ENCODE measurements at places on chromosomes 7 and 10. TPM values are rescaled to one million over a fixed set of nuclear protein-coding genes. Genes with fewer than 3 reads are reported as not detected.
A peak's percentile ranks its signal among the peaks of the same experiment; 100 is the strongest.

GRCh38 chr10:112750427-112751167, 199.4 kb upstream of the TCF7L2 start:
- DNase-seq, result no peak

DNA sequence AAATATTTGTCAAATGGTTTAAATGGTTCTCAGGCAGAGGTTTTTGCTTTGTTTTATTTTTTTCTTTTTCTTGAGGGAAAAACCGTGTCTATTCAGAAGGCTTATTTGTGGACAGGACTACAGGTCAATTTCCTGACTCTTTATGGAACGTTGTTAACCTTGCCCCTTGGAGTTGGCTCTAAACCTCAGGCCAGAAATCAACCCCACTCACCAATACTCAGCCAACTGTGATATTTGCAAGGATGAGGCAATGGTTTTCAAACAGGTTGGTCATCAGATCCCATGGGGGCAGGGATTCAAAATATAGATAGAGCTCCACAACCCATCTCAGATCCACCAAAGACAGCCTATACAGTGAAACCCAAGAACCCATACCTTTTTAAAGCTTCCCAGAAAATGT, 10.2 kb downstream of the PDLIM1 start:
- DNase-seq, result no peak

DNA sequence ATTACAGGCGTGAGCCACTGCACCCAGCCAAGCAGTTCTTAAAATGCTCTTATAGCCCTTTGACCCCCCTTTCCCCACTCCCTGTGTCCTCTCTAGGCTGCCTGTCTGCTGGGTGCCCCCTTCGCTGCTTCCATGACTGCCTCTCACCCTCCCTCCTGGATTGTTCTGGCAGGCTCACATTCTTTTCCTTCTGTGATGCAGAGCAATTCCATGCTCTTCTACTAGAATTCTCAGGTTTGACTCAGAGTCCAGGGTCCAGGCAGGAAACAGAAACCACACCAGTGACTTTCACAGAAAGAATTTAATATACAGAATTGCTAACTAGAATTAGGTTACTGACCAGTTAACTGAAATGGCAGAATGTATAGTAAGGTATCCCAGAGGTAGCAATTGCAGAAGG, 244.8 kb downstream of the BAMBI start:
- DNase-seq, result no peak

DNA sequence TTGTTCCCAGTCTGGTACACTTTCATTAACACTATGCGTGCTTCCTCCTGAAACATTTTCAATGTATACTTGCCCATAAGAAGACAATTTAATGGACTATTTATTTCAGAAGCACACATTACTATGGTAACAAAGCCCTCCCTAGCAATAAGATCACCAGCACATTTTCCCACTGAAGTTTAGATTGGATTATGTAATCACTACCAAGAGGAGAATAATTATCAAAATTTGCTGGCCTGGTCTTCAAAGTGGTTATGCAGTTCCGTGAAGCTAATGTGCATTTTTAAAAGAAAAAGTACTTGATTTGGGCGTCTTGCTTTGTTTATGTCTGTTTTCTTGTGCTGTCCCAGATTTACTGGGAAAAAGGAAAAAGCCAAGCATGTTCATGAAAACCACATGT, 61.9 kb downstream of the AP3M1 start:
- no peak for DNase-seq

- DNase-seq, result no peak
Observed at GRCh38 chr7:151010307-151011096, 13.8 kb downstream of the ATG9B start.

GRCh38 chr10:666237-667012, 23.0 kb downstream of the DIP2C start:
- no peak for DNase-seq

DNA sequence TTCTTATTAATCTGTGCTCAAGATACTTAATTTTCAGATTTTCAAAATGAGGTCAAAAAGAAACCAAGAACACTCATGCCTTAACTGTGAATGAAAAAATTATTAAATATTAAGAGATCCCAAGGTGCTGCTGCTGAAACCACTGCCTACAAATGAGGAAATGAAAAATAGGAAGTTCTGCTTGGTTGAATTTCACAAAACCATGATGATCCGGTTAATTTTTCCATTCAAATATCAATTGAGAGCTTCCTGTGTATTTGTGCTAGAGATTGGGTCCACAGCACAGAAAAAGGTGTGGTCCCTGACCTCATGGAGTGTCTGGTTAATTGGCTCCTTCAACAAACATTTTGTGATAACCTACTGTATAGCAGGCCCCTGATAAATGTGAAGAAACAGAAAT, 132.7 kb upstream of the YAE1 start:
- DNase-seq, result no peak

GRCh38 chr10:64054392-64054791, 533.2 kb downstream of the REEP3 start:
- DNase-seq, result no peak

DNA sequence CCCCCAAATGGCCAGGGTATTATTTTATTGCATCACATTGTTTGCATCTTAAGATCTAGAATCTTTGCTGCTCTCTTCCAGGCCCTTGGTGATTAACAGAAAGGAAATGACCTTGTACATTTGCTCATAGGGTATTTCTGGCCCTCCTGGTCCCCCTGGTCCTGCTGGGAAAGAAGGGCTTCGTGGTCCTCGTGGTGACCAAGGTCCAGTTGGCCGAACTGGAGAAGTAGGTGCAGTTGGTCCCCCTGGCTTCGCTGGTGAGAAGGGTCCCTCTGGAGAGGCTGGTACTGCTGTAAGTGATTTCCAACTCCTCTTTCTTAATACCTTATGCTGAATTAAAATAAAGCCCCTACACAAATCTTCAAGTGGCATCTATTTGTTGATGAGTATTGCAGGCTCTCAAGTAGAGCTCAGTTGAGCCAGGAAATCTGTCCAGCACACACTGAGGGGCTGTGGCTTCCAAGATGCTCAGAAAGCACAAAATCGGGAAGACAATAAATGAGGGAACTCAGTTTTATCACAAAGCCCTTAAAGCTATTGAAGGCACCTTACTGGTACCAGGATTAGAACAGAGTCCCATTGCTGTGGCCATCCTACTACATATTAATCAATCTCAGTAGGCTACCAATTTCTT, 28.2 kb downstream of the COL1A2 start:
- DNase-seq, result no peak

DNA sequence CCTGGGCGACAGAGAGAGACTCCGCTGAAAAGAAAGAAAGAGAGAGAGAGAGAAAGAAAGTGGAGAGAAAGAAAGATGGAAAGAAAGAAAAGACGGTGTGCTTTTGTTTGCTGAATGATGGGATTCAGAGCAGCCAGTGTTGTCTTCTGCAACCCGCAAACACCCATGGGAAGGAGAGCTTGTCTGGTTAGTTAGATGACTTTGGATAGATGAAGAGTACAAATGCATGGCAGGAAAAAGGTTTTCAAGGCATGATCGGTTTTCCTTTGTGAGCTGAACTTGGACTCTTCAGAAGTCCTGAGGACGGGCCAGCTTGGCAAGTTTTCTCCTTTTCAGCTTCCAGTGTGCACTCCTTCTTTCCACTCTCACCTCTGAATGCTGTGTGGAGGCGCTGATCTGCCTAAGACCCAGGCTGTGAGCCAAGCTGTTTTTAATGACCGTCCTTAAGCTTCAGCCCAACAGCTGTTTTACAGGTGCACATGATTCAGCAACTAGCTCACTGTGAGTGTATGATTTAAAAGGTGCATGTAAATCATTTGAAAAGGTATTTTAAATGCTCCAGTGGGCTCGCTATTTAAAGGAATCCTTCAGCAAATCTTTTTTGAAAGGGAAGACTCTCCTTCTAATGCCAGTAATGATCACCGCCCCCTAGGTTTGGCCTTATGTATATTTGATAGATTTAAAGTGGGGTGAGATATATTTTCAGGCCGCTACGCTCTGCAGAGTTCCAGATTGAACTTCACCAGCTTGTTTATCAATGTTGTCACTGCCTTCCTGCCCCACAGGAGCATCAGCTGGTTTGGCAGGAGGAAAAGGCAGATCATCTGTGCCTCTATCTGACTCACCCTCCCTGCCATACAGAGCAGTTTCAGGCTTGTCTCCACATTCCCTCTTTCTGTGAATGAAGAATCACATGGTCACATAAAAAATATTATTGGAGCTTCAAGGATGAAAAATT, 115.0 kb downstream of the PLXDC2 start:
- no peak for DNase-seq

GRCh38 chr10:48478469-48478868, 126.4 kb downstream of the ARHGAP22 start:
- no peak for DNase-seq

- no peak for DNase-seq
Observed at GRCh38 chr7:15397922-15398760, 163.7 kb downstream of the AGMO start.

GRCh38 chr7:128065872-128066271, 34.6 kb upstream of the LRRC4 start:
- no peak for DNase-seq

DNA sequence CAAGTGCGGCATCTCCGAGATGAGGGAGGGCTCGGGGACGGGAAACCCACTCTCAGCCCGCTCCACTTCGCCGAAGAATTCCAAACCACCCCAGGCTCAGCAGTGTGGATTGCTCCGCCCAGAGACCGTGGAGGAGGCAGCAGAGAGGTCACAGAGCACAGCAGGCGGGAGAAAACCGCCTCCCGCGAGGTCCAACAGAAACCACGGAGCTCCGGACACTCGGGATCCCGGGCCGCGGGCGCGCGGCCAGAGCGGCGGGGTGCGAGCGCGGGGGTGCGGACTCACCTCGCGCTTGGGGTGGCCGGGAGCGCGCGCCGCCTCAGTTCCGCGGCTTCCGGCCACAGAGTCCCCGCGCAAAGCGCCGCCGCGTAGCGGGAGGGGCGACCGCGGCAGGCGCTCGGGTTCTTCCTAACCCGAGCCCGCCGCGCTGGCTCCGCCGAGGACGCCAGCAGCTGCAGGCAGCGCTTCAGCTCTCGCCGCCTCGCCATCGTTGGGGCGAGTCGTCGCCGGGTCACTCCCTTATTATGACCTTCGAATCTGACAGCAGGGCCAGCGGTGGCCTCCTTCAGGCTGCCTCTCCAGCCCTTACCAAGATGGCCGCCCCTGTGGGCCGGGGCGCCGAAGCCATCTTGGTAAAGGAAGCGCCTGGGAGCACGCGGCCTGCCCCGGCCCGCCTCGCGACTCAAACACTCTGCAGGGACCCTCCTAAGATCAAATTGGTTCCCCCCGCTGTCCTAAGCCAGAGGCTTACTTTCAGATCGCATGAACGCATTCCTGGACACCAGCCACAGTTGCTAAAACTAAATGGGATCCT, at the start of gene NAPEPLD:
TSS of gene NAPEPLD (minus strand) at position 106 of the 814 bp plus-strand sequence. CDS start 20,323 bp downstream, outside the sequence.
- peak; percentile 79 for DNase-seq

DNA sequence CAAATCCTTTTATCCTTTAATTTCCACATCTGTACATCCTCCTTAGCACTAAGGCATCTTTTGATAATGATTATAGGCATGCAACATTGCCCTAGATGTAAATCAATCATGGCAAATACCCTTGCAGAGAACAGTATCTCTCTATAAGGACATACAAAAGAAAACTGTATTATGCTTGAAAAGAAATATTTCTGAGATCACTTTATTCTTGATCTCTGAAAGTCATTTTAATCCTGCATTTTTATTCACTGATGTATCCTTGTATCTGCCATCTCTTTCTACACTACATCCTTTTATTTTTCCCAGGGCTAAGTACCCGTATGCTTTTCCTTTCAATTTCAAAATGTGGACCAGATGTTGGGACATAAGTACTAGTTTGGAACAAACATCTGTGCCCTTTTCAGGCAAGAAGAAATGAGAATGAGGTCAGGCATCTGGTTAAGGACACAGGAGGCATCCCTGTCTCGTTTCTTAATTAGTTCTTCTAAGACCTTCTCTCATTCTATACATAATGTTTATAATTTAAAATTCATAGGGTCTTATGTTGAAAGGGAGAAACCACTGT, 338.6 kb downstream of the CNTNAP2 start:
- DNase-seq, result no peak

GRCh38 chr10:102527546-102527945, 23.8 kb downstream of the SUFU start:
- DNase-seq, result no peak

GRCh38 chr10:122882766-122883165, 3.4 kb upstream of the FAM24B start:
- no peak for DNase-seq

GRCh38 chr7:116769546-116769945, 92.8 kb upstream of the CAPZA2 start:
- DNase-seq, result no peak

DNA sequence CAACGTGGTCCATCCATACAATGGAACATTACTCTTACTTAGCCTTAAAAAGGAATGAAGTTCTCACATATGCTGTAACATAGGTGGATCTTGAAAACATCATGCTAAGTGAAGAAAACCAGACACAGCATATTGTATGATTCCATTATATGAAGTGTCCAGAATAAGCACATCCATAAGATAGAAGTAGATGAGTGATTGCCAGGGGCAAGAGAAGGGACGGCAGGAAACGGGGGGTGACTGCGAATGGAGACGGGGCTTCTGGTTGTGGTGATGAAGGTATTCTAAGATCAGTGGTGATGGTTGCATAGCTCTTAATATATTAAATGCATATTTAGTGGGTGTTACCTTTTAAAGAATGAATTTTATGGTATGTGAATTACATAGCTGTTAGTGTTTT, 29.8 kb downstream of the UBE3C start:
- DNase-seq, result no peak

GRCh38 chr7:66043681-66044497, 31.7 kb upstream of the ASL start:
- DNase-seq, result peak; percentile 48

- DNase-seq, result no peak
Observed at GRCh38 chr7:18948521-18948920, 168.9 kb downstream of the TWIST1 start.

GRCh38 chr10:75593692-75594556, 162.5 kb downstream of the LRMDA start:
- no peak for DNase-seq

DNA sequence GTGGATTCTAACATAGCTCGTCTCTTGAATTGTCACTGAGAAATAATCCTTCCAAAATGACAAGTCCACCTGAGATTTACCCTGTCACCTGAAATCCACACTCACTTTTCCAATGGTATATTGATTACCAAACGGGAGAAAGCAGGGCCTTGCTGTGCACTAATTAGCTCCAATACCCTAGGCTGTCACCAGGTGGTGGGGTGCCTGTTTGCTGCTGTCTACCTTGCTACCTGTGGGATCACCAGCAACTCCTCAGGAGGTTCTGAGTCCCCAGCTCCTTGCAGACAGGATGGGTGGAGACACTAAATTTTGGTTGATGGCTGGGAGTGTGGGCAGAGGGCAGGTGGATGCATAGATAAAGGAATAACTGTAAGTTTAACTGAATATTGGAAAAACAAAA, 237.2 kb upstream of the ZNF32 start:
- no peak for DNase-seq

DNA sequence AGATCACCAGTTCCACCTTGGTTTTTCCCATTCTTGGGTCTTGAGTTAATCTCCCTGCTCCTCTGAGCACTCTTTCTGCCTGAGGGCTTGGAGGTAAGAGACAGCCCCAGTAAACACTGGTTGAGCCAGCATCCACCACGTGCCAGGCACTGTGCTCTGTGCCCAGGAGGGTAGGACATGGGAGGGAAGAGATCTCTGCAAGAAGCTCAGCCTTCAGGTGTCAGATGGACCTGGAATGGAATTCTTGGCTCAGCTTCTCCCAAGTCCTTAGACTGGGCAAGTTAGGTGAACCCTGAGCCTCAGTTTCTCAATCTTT, 2.5 kb downstream of the ZYX start:
- DNase-seq, result no peak

Gene SLC25A28
- total RNA-seq, result 27.1 TPM

Gene SLC16A12
- total RNA-seq, result not detected

Gene CYP3A5
- total RNA-seq, result not detected

Gene SPOCK2
- 362 TPM for total RNA-seq

Gene LIPF
- not detected for total RNA-seq

Gene FAM25C
- not detected for total RNA-seq

Gene IDI2
- total RNA-seq, result not detected

Gene MALRD1
- 0.27 TPM for total RNA-seq
